ENCODE measurements at places on chromosomes 13 and 19.

DNA sequence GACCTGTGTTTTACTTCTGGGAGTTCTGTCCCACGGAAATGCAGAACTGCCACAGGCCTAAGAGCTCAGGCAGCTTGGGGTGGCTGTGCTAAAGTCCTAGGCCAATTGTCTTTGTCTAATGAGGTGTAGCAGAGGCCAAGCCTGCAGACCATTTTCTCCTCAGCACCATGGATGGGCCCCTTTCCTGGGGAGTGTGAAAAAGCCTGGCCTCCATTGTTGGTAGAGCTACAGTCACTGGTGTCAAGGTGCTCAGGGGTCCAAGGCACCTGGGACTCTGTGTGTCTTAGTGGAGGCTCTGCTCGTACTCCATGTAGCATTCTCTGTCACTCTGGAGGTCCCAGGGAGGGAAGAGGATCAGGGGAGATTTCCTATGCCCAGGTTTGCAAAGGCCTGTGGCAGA lies 329.6 kb downstream of the SLITRK5 start:
- DNase-seq: no peak

- peak; percentile 66 for DNase-seq
Measured at GRCh38 chr19:19053508-19054314, 10.1 kb upstream of the SLC25A42 start.

GRCh38 chr13:40981361-40981760 lies 37.8 kb downstream of the ELF1 start:
- DNase-seq: peak; percentile 85

GRCh38 chr13:35483761-35484160 lies 7.3 kb upstream of the MAB21L1 start:
- no peak for DNase-seq

DNA sequence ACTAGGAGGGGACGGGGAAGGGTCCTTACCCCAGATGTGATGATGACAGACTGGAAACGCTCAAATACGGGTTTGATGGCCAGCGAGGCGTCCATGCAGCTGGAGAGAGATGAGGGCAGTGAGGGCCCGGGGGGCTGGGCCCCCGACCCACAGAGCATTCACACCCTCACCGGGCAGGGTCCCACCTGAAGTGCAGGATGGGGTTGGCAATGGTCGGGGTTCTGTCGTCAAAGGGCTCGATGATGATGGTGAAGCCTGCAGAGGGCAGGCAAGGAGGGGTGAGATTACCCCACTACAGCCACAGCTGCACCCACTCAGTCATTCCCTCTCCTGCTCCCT lies 13.0 kb downstream of the ERCC2 start:
- DNase-seq: no peak

- DNase-seq: peak; percentile 75
Measured at GRCh38 chr13:26062853-26063444, 11.1 kb upstream of the SHISA2 start.

GRCh38 chr13:50788551-50789210 lies 54.8 kb downstream of the DLEU7 start:
- no peak for DNase-seq

GRCh38 chr19:4984438-4984990 lies 15.6 kb downstream of the KDM4B start:
- DNase-seq: no peak

DNA sequence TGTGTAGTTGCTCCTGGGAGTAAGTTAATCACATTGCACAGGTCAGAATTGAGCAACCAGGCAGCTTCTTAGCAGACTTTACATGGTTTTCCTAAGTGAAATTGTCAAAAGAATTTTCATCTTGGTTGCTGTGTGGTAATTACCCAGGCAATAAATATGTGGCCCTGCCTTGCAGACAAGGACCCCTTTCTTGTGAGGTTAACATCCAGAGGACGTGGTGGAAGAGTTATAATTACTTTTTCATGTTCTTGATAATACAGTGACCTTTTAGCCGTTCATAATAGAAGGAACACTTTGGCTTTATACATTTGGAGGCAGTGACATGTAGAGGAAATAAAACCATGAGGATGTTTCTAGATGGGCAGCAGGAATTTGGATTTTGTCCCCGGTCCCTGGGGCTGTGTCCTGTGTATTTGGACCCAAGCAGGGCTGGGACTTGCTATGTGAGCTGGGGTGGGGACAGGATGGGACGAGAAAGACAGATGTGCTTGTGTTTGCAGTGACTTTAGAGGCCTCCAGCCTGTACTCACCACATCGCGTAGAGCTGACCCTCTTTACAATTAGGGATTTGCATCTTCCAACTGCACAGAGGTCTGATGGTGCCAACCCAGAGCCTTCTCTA lies 156.2 kb downstream of the STK24 start:
- no peak for DNase-seq

- no peak for DNase-seq
Measured at GRCh38 chr19:30596813-30597399, 224.7 kb downstream of the ZNF536 start.

- no peak for DNase-seq
Measured at GRCh38 chr13:50928102-50928501, 18.5 kb downstream of the RNASEH2B start.

GRCh38 chr19:46299004-46299509 lies 2.2 kb downstream of the HIF3A start:
- no peak for DNase-seq

- DNase-seq: peak; percentile 76
Measured at GRCh38 chr19:2253106-2254063, 2.8 kb downstream of the JSRP1 start.

GRCh38 chr13:40692946-40693345 lies 26.5 kb upstream of the FOXO1 start:
- no peak for DNase-seq

- peak; percentile 15 for DNase-seq
Measured at GRCh38 chr13:40149611-40150274, 494.3 kb downstream of the COG6 start.

- DNase-seq: no peak
Measured at GRCh38 chr13:37409756-37410155, 188.8 kb downstream of the POSTN start.

DNA sequence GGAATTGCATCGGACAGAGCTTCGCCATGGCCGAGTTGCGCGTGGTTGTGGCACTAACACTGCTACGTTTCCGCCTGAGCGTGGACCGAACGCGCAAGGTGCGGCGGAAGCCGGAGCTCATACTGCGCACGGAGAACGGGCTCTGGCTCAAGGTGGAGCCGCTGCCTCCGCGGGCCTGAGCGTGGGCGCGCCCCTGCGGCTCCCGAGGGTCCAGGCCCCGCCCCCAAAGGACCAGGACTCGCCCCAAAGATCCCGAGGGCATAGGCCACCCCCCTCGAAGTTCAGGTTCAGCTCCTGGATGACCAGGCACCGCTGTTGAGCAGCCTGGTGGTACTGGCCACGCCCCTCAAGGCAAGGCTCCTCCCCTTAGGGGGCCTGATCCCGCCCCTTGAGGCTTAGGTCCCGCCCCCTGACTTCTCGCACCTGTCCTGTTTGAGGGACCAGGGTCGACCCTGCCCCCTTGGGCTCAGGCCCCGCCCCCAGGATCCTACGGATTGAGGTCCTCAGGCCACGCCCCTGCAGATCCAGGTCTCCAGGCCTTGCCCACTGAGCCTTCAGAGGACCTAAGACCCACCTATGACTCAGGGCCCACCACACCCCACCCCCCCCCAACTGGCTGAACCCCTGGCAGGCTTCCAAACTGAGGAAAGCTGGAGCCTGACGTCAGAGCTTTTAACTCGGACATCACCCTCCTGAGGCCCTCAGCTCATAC lies 43.1 kb downstream of the CYP4F22 start:
- no peak for DNase-seq

GRCh38 chr13:51768976-51769375 lies 35.0 kb downstream of the DHRS12 start:
- DNase-seq: no peak

- DNase-seq: peak; percentile 11
Measured at GRCh38 chr13:39876258-39876657, 220.8 kb downstream of the COG6 start.

DNA sequence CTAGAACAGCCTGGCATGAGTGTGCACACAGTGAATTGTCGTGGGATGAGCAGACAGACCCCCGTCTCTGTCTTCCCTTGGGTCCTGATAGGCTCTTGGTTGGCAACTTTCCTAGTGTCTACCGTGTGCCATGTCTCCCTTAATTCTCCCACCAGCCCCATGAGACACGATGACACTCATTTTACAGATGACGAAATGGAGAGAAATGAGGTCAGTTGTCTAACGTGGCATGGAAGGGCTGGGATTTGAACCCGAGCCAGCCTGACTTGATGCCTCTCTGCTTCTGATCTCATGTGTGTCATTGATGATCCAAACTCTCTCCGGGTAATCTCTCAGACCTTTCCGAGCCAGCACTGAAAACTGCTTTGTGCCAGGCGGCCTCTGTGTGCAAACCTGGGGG lies 8.4 kb upstream of the KLK14 start:
- DNase-seq: no peak

DNA sequence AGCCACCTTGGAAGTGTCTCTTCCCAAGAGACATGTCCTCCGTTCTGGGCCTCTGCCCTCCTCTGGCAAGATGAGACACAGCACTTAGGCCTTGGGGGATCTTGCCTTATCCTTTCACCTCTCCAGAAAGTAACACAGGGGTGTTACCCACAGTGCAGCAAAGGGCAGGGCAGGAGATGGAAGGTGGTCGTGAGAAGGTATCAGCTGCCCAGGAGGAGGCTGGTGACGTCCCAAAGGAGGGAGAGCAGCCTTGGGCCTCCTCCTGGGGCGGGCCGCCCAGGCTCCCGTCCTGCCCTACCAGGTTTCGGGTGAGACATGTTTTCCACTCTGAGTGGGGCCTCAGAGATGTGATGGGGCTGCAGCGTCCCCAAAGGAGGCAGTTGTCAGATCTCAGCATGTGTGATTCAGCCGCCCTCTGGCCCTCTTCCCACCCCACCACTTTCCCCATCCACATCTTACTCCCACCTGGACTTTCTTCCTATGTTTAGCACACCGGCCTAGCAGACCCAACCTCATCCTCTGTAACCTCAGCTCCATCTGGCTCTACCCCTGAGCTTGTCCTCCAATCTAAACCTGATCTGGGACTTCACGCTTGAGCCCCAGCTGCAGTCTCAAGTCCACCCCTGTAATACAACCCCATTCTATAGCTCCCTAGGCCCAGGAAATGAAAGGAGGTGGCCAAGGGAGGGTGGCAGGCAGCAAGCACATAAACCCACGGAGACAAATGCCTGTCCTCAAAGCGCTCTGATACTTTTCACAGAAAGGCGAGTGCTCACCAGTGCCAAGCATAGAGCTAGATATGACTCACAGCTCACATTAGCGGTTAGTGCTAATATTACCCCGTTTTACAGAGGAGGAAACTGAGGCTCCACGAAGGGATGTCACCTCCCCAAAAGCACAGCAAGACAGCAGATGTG lies 9.3 kb downstream of the POU2F2 start:
- DNase-seq: no peak

GRCh38 chr13:84076280-84076679 lies 194.0 kb upstream of the SLITRK1 start:
- DNase-seq: no peak

DNA sequence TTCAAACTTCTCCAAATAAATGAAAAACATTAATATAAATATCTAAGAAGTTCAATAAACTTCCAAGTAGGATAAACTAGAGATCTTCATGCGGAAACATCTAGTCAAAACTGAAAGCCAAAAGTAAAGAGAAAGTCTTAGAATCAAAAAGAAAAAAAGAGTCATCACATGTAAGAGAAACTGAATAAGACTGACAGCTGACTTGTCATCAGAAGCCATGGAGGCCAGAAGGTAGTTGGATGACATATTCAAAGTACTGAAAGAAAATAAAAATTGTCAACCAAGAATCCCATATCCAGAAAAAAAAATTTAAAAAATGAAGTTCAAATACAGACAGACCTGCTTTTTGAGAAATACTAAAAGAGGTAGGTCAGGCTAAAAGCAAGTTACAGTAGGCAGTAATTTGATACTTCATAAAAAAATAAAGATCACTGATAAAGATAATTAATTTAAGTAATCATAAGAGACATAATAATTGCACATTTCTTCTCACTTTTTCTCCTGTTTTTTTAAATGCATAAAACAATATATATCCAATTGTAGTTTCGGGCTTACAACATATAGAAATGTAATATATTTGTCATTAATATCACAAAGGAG lies 327.6 kb upstream of the PCDH9 start:
- DNase-seq: peak; percentile 4

DNA sequence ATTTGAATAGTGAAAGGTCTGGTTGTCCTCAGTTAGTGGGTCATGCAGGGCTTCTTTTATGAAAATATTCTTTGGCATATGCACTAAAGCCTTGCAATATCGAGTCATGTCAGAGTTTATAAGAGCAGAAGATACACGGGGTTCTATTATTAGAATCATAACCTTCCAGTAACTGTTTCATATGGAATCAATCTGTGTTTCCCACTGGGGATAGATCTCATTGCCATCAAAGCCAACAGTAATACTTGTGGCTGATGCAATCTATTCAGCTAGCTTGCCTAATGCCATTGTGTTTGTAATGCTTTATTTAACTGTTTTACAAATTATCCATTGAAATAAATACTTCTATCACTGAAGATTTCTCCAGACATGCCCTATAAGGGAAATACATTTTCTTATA lies 746.9 kb upstream of the PCDH9 start:
- no peak for DNase-seq

DNA sequence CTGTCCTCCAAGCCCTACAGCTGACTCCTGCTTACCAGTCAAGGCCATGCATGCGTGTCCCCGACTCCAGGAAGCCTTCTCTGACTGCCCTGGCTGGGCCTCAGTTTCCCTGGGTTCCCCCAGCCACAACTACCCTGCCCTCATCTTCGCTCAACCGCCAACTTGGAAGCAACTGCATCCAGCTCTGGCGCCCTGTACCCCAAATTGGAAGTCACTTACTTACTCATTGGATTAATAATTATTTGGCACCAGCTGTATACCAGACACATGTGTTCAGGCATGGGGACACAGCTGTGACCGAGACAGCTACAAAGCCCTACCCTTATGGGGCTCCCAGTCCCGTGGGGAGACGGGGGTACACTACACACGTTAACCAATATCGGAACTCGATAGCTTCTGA lies 10.9 kb upstream of the SEMA6B start:
- DNase-seq: no peak

DNA sequence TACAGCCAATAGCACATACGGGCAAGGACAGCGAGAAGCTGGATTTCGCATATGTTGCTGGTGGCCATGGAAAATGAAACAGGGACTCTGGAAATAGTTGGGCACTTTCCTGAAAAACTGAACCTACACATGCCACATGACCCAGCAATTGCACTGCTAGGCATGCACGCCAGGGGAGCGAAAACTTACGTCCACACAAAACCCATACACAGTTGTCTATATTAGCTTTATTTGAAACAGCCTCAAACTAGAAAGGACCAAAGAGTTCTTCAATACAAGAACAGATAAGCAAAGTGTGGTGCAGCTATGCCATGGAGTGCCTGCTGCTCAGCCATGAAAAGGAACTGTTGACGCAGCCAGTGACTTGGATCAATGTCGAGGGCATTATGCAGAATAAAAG lies 7.3 kb upstream of the SPACA7 start:
- no peak for DNase-seq

- peak; percentile 62 for DNase-seq
Measured at GRCh38 chr13:110616103-110617101, 1.1 kb downstream of the NAXD start.

DNA sequence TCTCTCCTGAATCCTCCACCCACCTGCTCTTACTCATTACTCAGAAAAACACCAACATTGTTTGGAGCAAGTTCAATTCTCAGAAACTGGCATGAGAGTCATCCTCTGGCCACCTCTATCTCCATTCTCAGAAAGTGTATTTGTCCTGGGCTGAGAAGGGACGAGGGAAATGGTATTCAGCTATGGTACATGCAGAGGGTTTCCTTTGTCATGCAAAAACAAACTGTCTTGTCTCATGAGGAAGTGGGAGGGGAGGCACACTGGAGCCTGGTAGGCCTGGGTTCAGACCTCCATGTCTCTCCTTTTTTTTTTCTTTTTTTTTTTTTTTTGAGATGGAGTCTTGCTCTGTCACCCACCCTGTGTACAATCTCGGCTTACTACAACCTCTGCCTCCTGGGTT lies 31.9 kb upstream of the LILRA2 start:
- no peak for DNase-seq
